Heart left ventricle (tissue), 16 donors: ENCODE measurements at places on chromosomes 12 and 14.

DNA sequence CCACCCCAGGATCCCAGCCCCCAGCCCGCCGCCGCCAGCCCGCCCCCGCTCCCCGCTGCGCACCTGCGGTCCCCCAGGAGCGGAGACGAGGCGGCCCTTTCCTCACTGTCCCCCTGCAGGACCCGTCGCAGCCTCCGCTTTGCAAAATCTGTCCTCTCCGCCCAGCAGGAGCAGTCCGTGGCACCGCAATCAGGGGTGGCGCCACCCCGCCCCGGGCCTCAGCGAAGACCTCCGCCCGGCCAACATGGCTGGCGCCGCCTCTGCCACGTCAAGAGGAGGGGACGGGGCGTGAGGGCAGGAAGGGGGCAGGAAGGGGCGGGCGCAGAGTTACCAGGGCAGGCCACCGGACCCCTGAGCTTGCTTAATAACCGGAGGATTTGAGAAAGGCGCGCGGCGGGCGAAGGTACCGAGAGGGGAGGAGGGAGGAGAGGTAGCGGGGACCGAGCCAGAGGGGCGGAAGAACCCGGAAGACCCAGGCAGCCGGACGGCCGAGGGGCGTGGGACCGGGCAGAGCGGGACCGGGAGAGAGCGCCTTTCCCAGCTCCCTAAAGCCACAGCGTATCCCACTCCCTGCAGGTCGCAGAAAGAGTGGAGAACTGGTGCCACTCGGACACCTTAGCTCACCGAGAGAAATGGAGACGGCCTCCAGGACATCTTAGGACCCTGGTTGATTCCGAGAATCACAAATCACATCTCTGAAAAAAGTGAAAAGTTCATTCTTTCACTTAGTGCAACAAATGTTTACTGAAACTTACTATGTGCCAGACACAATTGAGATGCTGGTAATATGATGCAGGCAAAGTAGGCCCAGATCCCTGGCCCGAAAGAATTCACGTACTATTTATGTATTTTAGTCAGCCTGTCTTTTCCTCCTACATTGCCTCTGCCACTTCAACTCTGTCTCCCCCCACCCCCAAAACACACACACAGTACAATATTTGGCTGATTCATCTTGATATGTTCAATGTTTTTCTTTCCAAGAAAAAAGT is at the start of gene SEC23A:
Gene SEC23A (minus strand): TSS at position 267 of the 989 bp plus-strand sequence. CDS start 7,117 bp downstream, outside the sequence.
- H3K36me3 ChIP-seq, result no peaks in the 10 kb centered on the region
- H3K27me3 ChIP-seq, result no peaks in the 10 kb centered on the region
- H3K4me1 ChIP-seq, result peaks cover 43% of the 10 kb centered on the region

DNA sequence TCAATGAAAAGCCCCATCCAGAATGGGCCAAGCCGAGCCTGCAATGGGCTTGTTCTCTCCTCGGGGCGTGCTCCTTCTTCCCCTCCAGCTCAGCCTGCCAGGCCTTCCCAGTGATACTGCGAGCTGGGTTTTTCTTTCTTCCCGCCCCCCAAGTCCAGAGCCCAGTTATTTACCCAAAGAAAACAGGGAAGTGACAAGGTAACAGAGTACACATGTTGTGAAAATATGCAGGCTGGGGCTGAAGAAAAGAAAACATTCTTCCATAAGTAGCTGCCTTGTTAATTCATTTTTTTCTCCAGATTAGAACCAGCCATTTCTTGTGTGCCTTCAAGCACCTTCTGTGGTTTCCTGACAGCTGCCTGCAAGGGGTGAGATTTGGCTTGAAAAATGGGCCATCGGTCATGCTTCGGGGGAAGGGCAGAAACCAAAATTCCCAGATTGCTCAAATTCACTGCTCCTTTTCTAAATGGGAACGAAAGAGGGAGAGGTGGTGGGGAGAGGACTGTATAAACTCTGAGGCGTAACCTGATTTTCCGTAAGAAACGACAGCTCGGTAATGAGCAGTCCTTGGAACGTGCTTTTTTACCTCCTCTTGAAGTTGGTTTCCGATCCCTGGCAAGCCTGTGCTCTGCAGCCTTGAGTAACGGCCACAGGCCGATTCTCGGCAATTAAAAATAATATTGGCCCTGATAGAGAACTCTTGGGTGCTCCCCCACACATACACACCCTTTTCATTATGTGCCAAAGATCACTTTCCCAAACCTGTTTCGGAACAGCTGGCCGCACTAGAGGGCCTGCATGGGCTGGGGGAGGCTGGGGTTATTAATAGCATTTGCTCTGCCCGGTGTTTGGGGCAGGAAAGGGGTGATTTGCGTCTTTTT is 229.4 kb downstream of the ZFP36L1 start:
- no peak overlapping the region for H3K4me3 ChIP-seq
- peak overlapping the region; percentile 81 for H3K27ac ChIP-seq
- no peaks in the 10 kb centered on the region for H3K36me3 ChIP-seq
- peaks cover 14% of the 10 kb centered on the region for H3K4me1 ChIP-seq
- no peaks in the 10 kb centered on the region for H3K27me3 ChIP-seq
- no peak for DNase-seq

DNA sequence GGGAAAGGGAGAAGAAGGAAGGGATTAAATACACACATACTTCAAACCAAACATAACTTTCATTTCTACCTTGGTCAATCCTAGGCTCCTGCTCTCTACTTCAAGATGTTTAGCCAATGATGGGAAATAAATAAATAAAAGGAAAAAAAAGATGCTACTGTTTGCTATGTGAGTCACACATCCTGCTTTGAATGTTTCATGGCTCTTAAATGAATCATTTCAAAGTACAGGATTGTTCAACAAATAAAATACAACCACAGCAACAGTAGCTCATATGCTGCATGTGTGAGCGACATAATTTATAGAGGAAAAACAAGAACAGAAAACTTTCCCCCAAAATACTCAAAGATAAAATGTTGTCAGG is 54.3 kb upstream of the NPFF start:
- H3K4me3 ChIP-seq, result no peak overlapping the region
- no peaks in the 10 kb centered on the region for H3K36me3 ChIP-seq
- no peak for DNase-seq
- H3K27me3 ChIP-seq, result no peaks in the 10 kb centered on the region
- peak overlapping the region; percentile 36 for H3K27ac ChIP-seq

- H3K27me3 ChIP-seq, result no peaks in the 10 kb centered on the region
- no peak overlapping the region for H3K4me3 ChIP-seq
- no peak for DNase-seq
- H3K36me3 ChIP-seq, result no peaks in the 10 kb centered on the region
Observed at GRCh38 chr12:114770323-114770722, 86.3 kb upstream of the TBX3 start.
